CMK (cell line): ENCODE measurements at places on chromosomes 4 and X.

DNA sequence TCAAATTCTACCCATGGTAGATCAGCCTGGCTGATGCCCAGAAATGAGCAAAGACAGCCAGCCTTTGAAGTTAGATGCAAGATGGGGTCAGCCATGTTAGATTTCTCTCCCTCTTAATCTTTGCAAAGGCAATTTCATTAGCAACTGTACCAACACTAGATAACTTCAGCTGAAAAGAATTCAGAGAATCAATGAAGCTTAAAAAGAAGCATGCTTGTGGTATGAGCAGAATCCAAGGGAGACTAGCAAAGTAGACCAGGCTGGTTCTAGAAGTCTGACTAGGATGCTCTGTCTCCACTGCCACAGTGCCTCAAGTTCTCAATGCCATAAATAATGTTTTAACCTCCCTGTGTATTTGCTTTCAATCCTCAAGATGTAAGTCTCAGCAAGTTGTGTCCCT, 247.3 kb downstream of the SLC7A11 start:
- no peak for DNase-seq

- DNase-seq: no peak
Measured at GRCh38 chr4:77154065-77154464, 2.9 kb upstream of the CCNG2 start.

DNA sequence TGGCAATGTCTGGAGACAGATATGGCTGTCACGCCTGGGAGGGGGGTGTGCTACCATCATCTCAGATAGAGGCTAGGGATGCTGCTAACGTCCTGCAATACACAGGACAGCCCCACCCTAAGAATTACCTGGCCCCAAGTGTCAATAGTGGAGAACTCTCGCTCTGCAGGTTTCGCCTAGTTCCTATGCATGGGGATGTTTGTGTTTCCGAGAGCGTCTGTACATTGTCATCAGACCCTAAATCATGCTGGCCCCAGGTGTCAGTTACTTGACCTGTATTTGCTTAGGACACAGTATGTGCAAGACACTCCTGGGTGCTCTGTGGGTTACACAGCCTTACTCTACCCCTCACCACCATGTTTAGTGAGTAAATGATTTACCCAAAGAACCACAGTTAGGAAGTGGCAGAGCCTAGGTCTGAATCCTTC, 90.8 kb downstream of the AFF1 start:
- no peak for DNase-seq

- no peak for DNase-seq
Measured at GRCh38 chrX:34483980-34484379, 173.1 kb downstream of the TMEM47 start.

- DNase-seq: no peak
Measured at GRCh38 chr4:158859661-158860060, 90.8 kb downstream of the FNIP2 start.
